ENCODE measurements at places on chromosomes 11 and 22.

DNA sequence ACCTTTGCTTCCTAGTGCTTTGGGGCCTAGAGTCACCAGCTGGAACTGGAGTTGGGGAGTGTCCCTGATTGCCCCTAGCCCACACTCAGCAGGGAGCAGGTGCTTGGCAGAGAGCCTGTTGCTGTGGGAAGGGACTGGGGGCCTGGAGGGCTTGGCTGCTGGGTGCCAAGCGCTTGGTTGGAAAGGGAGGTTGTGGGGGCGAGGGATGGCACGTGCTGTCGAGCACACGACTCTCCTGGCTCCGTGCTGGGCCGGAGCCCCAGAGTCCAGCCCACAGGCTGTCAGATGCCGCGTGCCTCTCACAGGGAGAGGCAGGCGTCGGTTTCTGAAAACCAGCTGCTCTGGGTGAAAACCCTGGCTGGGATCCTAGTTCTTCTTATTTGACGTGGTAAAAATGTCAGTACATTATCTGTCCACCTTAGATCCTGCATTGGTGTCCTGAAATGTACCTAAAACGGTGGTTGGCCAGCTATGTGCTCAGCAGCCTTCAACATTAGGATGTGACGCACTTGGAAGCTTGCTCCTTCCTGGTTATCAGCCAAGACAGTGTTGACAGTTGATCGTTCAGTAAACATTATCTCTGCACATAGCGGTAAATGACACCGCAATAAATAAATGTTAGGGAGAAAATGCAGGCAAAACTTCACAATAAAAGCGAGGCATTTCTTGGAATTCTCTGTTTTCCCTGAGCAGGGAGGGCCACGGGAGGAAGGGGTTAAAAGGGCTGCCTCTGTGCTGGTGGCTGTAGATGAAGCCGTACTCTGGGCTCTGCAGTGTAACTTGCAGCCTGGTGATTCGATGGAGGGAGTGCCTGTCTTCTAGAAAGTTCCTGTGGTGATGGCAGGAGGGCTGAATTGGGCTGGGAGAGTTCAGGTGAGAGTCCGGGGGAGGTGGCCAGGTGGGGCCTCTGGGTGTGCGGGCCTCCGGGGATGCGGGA, 29.2 kb downstream of the GRAMD4 start:
- DNase-seq = peak; percentile 86

DNA sequence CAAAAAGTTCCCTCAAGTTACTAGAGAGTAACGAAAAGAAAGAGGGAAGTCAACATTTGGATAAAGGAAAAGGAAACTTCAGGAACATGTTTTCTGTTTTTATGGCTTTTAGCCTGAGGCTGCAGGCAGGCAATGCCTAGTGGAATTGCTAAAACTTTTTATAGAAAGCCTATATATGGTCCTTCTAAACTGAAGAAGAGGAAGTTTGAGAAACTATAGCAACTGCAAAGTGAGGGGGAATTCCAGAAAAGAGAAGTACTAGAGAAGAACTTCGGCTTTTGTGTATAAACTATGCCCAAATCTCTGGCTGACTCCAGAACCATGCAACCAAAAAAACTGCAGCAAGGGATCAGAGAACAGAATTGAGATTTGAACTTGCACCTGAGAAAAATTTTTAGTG, 74.3 kb upstream of the ARHGAP42 start:
- peak; percentile 8 for DNase-seq

DNA sequence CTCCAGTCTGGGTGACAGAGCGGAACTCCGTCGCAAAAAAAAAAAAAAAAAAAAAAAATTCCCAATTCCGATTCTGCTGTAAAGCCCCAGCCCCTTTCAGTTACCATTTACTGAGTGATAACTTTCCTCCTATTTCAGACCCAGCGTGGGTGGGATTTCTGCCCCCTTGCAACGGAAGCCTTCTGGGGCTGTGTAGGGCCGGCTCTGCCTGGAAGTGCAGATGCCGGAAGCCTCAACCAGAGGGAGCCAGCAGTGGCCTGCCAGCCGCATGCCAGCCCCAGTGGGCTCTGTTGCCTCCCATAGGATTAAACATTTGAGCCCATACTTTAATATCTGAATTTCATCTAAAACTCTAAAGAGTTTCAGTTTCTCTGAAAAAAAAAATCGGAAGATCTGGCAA, 60.0 kb upstream of the NUP50 start:
- DNase-seq = no peak

DNA sequence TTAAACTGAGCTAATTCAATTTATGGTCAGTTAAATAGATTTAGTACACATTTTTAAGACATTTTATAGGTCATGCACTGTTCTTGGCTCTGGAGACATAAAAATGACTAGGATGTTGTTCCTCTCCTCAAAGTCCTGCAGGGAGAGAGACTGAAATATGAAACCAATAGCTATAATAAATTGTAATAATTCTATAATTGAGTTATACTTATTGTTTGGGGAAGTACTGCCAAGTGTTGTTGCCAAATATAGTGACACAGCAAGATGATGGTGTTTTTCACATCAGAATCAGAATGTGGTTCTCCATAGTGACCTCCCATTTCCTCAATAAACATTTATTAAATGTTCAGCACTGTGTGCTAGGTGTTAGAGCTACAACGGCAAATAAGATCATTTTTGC, 470.6 kb downstream of the NTM start:
- no peak for DNase-seq

DNA sequence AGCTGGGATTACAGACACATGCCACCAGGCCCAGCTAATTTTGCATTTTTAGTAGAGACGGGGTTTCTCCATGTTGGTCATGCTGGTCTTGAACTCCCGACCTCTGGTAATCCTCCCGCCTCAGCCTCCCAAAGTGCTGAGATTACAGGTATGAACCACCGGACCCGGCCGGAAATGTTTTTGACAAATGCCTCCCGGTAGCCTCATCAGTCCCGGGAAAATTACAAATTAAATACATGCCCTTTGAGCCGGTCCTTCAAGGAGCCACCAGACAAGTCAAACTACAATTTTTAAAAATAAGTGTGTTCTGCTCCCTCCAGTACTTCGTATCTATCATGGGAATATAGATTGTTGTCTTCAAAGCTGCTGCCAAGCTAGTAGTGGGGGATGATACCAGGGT, 17.5 kb downstream of the WBP2NL start:
- DNase-seq = no peak

DNA sequence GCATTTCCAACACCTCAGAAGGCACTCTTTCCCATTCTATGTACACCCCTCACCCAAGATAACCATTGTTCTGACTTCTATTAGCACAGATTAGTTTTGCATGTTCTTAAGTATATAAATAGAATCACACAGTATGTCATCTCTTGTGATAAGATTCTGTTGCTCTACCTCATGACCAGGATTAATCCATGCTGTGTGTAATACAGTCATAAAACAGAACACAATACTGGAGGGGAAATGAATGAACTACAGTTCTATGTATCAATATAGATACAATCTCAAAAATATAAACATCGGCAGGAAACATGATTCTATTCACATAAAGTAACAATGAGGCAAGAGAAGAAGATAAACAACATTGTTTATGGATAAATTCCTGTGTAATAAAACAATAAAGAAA, 151.5 kb downstream of the ATG16L2 start:
- DNase-seq = no peak

DNA sequence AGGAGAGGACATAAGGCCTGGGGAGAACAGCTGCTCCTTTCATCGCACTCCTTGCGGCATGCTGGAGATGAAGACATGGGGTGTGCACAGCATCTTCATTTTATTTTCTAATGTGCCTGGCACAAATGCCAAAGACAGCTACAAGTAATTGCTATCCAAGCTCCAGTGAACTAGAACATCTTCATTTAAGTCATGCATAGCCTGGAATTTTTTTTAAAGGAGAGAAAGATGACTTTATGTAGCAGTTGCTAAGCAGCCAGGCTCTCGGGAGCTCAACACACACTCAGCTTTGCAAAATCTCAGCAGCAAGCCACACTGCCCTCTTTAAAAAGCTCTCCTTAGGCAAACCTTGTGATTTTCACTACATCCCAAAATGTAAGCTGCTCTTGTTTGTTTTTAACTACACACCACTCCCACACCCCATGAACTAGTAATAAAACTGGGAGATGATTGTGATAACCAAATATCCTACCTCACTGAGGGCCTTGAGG, 164.5 kb upstream of the POU2AF2 start:
- DNase-seq = no peak
